ENCODE measurements at places on chromosomes 5 and 9.

DNA sequence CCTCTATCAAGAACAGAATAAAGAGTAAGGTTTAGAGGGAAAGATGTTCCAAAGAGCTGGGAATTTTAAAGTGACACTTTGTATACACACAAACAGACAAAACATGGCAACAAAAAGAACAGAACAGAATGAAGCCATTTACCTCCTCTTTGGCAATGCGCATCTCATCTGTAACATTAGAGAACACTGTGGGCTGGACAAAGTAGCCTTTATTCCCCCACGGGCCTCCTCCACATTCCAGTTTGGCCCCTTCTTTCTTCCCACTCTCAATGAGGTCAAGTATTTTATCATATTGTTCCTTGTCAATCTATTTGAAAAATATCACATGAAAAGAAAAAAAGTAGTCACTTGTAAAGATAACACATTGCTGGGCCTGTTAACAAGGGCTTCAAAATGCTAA lies 41.0 kb downstream of the ALDH1A1 start:
- no peak for DNase-seq

GRCh38 chr9:78491402-78491801 lies 194.5 kb downstream of the PSAT1 start:
- DNase-seq: no peak

DNA sequence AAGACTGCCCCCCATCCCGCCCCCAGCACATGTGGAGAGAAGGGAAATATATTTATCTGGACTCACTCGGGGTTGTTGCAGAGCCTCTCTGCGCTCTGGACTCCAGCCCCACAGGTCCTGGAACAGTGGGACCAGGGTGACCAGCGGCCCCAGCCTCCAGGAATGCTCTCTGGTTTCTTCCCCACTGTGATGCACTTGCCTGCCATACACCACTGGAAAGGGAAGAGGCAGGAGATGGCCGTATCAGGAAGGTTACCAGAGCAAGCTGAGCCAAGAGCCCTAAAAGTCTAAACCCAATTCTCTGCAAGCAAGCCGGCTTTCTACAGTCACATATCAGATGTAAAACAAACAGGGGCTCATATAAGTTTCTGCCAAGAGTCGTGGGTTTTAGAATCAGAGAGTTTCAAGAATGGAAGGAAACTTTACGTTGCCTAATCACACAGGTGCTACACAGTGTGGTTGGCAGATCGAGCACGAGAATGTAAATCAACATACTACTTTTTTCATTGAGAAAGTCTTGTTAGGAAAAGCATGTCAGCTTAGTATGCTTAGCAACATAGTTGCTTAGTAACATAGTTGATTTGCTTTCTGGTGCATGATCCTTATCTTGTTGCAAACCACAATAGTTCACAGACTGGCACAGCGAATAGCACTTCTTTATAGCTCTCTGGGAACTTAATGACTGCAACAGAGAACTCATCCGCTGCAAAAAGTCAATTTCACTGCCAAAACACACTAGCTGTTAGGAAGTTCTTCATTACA lies 201.2 kb downstream of the TARS1 start:
- DNase-seq: no peak

- DNase-seq: no peak
These were observed 63.6 kb downstream of the SNX18 start for GRCh38 chr5:54580997-54581811.

- DNase-seq: peak; percentile 90
These were observed 77.4 kb upstream of the DMRT1 start for GRCh38 chr9:764105-764524.

GRCh38 chr5:135181653-135182052 lies 147.6 kb upstream of the PITX1 start:
- no peak for DNase-seq

DNA sequence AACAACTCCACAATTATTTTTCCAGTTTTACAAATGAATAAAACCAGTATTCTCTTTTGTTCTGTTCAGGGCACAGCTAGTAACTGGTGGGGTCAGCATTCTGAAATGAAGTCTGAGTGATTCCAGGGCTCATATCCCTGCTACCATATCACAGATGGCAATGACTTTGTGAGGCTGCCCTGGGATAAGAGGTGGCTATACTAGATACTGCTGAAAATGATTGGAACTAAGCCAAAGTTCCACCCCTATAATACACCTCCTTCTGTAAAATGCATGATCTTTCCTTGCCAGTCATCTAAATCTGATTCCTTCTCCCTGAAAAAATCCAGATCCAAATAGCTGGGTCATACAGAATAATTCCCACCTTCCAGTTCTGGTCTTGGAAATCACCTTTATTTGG lies 14.4 kb downstream of the SLC25A51 start:
- no peak for DNase-seq

- DNase-seq: no peak
These were observed 466 bp downstream of the SMC2 start for GRCh38 chr9:104094534-104095015.

DNA sequence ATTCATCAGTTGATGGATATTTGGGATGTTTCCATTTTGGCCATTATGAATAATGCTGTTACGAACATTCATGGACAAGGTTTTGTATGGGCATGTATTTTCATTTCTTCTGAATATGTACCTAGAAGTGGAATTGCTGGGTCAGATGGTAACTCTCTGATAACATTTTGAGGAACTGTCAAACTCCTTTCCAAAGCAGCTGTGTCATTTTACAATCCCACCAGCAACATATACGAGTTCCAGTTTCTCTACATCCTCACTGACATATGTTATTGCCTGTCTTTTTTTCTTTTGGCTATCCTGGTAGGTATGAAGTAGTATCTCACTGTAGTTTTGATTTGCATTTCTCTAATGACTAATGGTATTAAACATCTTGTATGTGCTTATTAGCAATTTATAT lies 86.7 kb downstream of the PRKACG start:
- no peak for DNase-seq

DNA sequence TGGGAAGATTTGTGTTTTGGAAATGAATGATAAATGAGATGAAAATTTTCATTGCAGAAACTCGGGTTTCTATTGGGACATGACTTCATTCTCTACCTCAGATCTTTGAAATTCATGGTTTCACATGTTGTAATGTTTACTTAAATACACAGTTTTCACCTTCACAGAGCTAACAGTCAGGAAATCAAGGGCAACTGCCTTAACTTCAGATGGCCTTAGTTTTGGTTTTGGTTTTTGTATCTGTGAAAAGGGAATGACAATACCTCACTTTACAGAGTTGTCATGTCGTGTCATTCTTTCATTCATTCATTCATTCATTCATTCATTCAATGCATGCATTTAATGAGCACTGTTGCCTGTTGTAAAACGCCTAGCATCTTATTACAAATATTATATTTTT lies 41.9 kb downstream of the NIM1K start:
- DNase-seq: no peak

- DNase-seq: no peak
These were observed 21.5 kb upstream of the IDNK start for GRCh38 chr9:83601463-83601862.

GRCh38 chr9:116689486-116690032 lies 2.5 kb downstream of the TRIM32 start:
- DNase-seq: no peak

- no peak for DNase-seq
These were observed 109.5 kb downstream of the SMIM23 start for GRCh38 chr5:171895081-171895480.

DNA sequence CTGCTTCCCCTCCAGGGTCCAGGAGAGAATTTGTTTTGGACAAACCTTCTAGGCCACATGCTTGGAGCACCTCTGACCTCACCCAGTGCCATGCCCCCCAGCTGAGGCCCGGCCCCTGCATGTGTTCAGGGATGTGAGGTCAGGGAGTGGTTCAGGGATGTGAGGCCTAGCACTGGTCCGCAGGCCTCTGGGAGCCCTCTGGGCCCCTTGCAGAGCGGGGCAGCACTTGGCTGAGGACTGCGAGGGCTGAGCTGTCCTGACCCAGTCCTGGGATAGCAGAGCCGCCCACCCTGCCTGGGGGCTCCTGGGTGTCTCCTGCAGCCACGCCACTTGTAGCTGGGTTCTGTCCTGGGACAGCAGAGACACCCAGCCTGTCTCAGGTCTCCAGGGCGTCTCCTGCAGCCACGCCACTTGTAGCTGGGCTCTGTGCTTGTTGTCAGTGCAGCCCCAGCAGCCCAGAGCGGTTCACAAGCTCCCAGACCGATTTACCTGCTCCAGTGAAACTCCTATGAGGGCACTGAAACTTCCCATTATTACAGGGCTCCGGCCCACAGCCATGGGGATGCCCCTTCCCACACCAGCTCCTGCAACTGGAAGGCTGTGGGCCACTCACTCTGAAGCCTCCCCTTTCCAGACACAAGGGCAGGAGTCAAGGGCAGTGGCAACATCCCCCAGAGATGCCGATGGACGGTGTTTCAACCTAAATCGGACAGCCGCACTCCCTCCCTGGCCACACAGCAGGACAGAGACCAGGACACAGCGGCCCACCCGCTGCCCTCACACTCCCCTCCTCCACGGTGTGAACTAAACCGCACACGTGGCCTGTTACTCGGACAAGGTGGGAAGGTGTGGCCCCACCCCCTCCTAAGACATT lies 5.4 kb upstream of the CEP72 start:
- no peak for DNase-seq

DNA sequence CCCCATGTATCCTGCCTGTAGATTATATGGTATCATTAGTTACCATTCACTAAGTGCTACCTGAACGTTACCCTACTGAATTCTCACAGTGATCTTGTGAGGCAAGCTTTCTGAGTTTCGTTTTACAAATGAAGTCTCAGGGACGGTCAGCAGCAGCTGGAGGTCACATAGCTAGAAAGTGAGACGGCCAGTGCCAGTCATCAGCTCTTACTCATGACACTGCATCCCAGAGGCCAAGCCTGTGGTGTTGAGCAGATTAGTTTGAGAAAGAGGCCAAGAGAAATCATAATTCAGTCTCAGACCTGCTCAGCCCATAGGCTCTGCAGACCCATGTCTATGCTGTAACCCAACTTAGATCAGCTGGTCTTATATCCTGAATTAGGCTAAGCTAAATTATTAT lies 95.7 kb upstream of the EGFLAM start:
- DNase-seq: no peak

DNA sequence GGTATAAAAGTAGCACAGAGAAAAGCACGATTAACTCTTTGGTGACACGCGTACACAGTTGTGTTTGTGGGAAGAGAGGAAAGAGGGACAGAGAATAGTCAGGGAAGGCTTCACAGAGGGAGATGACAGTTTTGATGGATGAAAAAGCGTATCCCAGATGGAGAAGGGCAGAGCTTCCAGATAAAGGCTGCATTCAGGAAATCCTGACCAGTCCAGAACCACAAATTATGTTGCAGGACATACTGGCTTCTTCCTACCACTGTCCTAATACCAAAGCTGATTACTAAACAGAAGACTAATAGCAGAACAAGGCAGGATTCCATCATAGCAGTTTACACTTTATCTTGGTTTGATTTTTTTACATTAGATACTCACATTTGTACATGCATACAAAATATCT lies 34.5 kb downstream of the SLC31A2 start:
- DNase-seq: no peak

DNA sequence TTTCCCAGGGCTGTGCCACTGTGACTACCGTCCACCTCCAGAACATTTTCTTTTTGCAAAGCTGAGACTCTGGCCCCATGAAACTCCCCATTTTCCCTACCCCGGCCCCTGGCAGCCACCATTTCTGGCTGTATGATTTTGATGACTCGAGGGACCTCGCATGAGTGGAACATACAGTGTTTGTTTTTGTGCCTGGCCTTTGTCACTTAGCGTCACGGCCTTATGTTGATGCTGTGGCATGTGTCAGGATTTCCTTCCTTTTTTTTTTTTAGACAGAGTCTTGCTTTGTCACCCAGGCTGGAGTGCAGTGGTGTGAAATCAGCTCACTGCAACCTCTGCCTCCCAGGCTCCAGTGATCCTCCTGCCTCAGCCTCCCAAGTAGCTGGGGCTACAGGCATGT lies 42.7 kb downstream of the ASS1 start:
- no peak for DNase-seq

- no peak for DNase-seq
These were observed 117.6 kb downstream of the FAM170A start for GRCh38 chr5:119746984-119747383.

DNA sequence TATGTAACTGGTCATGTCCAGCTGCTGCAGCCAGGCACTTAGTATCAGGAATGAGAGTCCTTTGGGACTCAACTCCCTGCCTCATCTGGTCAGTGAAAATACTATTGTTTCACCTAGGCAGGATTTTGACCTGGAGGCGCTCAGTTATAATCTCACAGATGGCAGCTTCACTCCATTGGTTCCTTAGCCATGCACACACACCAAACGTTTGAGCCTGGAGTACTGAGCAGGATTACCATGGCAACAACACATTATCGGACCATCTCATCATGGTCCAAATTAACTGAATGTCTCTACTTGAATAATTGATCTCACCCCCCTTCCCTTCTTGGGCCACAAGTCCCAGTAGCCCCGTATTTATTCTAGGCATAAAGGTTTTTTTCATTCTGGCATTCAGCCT lies 15.0 kb upstream of the SREK1 start:
- DNase-seq: no peak

GRCh38 chr5:168749391-168750100 lies 170.4 kb upstream of the PANK3 start:
- DNase-seq: no peak

DNA sequence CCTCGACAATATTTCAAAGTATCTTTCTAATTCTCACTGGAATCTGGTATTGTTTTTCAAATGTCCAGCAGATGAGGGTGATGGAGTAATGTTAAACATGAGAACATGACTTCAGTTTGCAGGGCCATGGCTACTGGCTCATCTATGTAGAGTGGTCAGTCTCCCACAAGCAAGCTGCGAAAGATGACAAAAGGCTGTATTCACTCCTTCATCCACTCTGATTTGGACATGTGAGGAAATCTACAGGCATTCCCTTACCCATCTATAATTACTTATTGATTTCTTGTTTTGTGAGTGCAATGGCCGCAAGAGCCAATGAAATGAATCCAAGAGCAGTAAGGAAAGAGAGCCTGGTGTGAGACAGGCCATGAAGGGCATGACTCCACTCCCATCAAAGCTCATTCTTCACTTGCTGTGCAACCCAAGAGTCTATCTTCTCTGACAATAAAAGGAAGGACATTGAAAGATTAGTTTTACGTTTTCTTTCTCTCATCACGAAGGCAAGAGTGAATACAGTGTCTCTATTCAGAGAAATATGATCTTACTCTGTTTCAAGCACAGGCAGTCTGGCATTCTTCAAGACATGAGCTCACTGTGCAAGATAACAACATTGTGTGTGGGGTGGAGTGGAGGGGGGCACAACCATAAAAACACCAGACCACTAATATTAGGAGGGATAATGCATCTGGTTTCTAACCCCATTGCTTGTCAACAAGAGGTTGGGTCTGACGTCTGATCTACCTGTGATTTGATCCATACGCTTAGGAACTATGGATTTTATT lies 249.6 kb upstream of the DAP start:
- no peak for DNase-seq

- no peak for DNase-seq
These were observed 39.5 kb downstream of the TRIP13 start for GRCh38 chr5:932151-932627.

GRCh38 chr9:6471231-6471850 lies 58.3 kb downstream of the UHRF2 start:
- no peak for DNase-seq

All from H9 (cell line).